Gastrocnemius medialis (tissue), 4 donors: ENCODE measurements at places on chromosomes 3 and 15. TPM values are rescaled to one million over a fixed set of nuclear protein-coding genes. Genes with fewer than 3 reads are reported as not detected.
A peak's percentile ranks its signal among the peaks of the same experiment; 100 is the strongest.

- no peaks in the 10 kb centered on the region for H3K36me3 ChIP-seq
- no peak overlapping the region for H3K27ac ChIP-seq
- H3K4me3 ChIP-seq, result no peak overlapping the region
- DNase-seq, result no peak
- peaks cover 4% of the 10 kb centered on the region for H3K4me1 ChIP-seq
- no peaks in the 10 kb centered on the region for H3K27me3 ChIP-seq
These were observed 55.0 kb downstream of the SMAD6 start for GRCh38 chr15:66757030-66757429.

DNA sequence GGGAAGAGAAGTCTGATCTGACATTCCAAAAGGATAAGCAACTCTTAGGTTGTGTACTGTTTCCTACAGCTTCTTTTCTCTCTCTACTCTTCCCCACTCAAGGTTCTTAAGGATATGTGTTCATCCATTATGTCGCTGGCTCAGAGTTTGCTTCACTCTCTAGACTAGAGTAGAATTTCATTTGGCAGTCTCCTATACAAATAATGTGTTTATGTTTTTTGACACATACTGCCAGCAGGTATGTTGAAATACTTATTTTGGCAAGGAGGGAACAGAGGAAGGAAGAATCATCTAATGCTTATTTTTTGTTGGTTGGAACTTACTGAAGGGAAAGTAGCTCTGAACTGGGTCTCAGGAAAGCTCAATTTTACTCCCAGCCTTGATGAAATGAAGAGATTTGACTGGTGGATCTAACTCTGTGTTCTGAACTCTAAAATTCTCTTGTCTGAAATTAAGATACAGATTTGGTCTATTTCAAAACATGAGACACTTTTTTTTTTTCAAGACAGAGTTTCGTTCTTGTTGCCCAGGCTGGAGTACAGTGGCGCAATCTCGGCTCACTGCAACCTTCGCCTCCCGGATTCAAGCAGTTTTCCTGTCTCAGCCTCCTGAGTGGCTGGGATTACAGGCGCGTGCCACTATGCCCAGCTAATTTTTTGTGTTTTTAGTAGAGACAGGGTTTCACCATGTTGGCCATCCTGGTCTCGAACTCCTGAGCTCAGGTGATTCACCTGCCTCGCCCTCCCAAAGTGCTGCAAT is 7.6 kb upstream of the EMC3 start:
- no peak overlapping the region for H3K4me3 ChIP-seq
- no peaks in the 10 kb centered on the region for H3K36me3 ChIP-seq
- H3K4me1 ChIP-seq, result peaks cover 11% of the 10 kb centered on the region

- no peak overlapping the region for H3K4me3 ChIP-seq
- peaks cover 58% of the 10 kb centered on the region for H3K4me1 ChIP-seq
- no peak for DNase-seq
- H3K36me3 ChIP-seq, result no peaks in the 10 kb centered on the region
These were observed 9.7 kb downstream of the RBMS3 start for GRCh38 chr3:29290596-29290995.

IMPG2 gene
- not detected for total RNA-seq

GRCh38 chr15:77144026-77144425 is 73.1 kb upstream of the TSPAN3 start:
- H3K4me3 ChIP-seq, result no peak overlapping the region
- H3K27ac ChIP-seq, result no peak overlapping the region
- H3K27me3 ChIP-seq, result no peaks in the 10 kb centered on the region

DNA sequence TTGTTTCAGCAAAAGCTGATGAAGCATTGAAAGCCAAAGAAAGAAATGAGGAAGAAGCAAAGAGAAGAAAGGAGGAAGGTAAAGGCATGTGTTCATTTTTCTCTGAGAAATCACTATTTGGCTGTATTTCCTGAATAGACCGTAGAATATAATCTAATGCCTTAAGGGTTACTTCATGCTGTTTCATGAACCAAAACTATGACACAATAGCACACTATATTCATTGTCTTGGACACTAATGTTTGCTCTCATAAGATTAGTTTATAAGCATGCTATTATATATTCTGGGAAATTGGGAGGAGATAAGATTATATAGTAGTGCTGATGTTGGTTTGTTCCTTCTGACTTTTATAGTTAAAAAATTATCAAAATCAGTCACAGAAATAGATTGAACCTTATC is 110.1 kb upstream of the MLF1 start:
- no peak for DNase-seq
- no peaks in the 10 kb centered on the region for H3K27me3 ChIP-seq
- H3K36me3 ChIP-seq, result no peaks in the 10 kb centered on the region

GPR156 gene
- total RNA-seq, result not detected

DNA sequence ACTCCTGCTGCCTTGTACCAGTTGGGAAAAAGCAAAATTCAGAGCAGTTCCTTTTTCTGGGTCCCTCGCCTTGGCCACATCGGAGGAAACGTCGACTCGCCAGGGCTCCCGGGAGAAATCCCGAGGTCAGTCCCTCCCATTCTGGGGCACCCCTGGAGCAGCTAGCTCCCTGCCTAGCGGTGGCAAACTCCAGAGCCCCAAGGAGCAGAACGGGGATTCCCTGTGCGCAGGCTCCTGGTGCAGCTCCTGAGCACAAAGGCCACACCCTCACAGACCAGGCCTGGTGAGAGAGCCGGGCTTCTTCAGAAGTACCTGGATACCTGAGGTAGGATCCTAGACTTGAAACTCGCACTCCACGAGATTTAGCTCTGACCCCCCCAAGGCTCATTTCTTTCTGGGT is 2.6 kb downstream of the LRRC3B start:
- no peak for DNase-seq
- no peak overlapping the region for H3K4me3 ChIP-seq
- no peaks in the 10 kb centered on the region for H3K36me3 ChIP-seq
- peaks cover 5% of the 10 kb centered on the region for H3K4me1 ChIP-seq
- H3K27me3 ChIP-seq, result peaks cover 27% of the 10 kb centered on the region

GRCh38 chr15:65580287-65580686 is 30.6 kb downstream of the INTS14 start:
- H3K27me3 ChIP-seq, result no peaks in the 10 kb centered on the region
- H3K4me3 ChIP-seq, result no peak overlapping the region
- no peaks in the 10 kb centered on the region for H3K4me1 ChIP-seq
- no peak overlapping the region for H3K27ac ChIP-seq
- no peaks in the 10 kb centered on the region for H3K36me3 ChIP-seq
- DNase-seq, result no peak

APEH gene
- total RNA-seq, result 140 TPM

DNA sequence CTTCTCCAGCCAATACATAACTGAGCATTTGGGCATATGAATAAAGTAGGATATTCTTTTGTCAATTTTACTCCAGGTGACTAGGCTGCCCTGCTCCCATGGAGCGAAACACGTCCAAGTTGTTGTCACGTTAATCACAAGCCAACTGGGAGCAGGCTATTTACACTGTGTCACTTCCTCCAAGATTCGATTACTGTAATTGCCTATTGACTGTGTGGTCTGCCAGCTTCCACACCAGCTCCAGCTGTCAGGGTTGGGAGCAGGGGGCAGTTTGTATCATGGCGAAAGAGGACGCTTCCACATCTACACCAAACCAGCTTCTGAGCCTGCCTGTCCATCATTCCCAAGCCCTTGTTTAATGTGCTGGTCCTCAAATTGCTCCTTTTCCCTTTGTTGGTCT is 89.2 kb upstream of the RORA start:
- no peak for DNase-seq
- H3K27ac ChIP-seq, result no peak overlapping the region
- peaks cover 5% of the 10 kb centered on the region for H3K27me3 ChIP-seq
- no peaks in the 10 kb centered on the region for H3K36me3 ChIP-seq
- no peak overlapping the region for H3K4me3 ChIP-seq

DNA sequence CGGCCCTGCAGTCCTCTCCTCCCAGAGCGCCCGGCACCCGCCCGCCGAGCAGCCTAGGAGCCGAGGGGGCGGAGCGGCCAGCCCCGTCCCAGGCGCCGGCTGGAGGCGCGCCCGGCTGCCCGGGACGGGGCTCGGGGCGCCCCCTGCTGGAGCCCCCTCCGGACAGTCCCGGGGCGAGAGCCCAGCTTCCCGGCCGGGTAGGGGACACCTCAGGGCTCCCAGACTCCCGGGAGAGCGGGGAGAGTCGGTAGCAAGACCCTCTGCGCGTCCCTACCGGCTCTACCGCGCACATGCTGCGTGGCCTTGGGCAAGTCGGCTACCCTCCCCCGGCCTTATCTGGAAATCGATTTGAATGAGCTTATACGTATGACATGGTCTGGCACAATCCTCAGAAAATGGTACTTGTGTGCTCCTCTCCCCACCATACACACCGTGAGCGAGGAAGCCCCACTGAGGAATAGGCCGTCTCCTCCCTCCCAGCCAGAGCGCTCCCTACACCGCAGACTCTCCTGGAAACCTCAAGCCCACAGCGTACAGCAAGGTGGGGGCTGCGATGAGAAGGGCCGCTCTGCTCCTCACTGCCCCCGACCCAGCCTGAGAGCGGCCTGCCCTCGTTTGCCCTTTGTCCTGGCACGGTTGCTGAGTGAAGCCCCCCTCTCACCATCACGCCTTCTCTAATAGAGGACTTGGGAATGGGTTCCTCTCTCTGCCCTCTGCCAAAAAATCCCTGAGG is at the start of gene DAPK2:
Gene DAPK2, minus strand, starts transcription at position 65 of the 733 bp plus-strand sequence. CDS start 6,224 bp downstream, outside the sequence.
- no peaks in the 10 kb centered on the region for H3K27me3 ChIP-seq
- H3K27ac ChIP-seq, result peak within 1 kb of the TSS; percentile 93
- H3K4me1 ChIP-seq, result peaks cover 44% of the 10 kb centered on the region
- DNase-seq, result peak; percentile 49
- peak within 1 kb of the TSS; percentile 73 for H3K4me3 ChIP-seq

SCN11A gene
- not detected for total RNA-seq

DNA sequence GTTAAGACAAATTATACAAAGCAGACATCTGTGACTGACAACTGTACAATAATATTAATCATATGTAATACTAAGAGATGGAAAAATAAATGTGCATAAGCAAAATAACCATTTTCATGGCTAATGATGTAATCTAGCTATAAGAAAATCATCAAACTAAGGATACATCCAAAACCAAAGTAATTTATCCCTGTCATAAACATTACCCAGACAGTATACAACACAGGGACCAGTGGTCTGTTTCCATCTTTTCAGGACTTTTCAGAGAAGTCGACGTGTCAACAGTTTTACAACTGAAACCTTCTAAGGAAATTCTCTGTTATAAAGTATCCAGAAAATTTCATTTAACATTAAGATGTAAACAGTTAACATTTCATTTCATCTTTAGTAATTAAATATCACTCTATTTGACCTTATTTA is 11.0 kb downstream of the THBS1 start:
- H3K27ac ChIP-seq, result no peak overlapping the region
- H3K36me3 ChIP-seq, result peaks cover 31% of the 10 kb centered on the region
- H3K27me3 ChIP-seq, result no peaks in the 10 kb centered on the region
- DNase-seq, result no peak
- no peak overlapping the region for H3K4me3 ChIP-seq

GRCh38 chr15:92385096-92385495 is 8.6 kb upstream of the ST8SIA2 start:
- no peak overlapping the region for H3K4me3 ChIP-seq
- no peaks in the 10 kb centered on the region for H3K36me3 ChIP-seq
- H3K27ac ChIP-seq, result no peak overlapping the region
- no peak for DNase-seq
- no peaks in the 10 kb centered on the region for H3K27me3 ChIP-seq

DNA sequence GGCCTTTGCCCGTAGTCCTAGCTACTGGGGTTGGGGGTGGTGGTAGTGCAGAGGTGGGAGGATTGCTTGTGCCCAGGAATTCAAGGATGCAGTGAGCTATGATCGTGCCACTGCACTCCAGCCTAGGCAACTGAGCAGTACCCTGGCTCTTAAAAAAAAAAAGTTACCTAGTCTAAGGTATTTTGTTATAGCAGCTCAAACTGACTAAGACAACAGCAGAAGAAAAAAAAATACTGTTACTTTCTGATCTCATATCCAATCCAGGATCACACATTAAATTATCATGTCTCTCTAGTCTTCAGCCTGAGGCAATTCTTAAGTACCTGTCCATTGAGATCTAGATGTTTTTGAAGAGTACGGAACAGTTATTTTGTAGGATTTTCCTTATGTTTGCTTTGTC is 39.8 kb downstream of the PDE8A start:
- H3K36me3 ChIP-seq, result no peaks in the 10 kb centered on the region
- no peak overlapping the region for H3K27ac ChIP-seq
- peaks cover 13% of the 10 kb centered on the region for H3K4me1 ChIP-seq
- no peak for DNase-seq
- H3K27me3 ChIP-seq, result no peaks in the 10 kb centered on the region

GRCh38 chr3:29335438-29335837 is 54.6 kb downstream of the RBMS3 start:
- peak overlapping the region; percentile 31 for H3K4me3 ChIP-seq
- H3K4me1 ChIP-seq, result peaks cover 69% of the 10 kb centered on the region
- H3K27me3 ChIP-seq, result no peaks in the 10 kb centered on the region

SEMA3G gene
- 14.2 TPM for total RNA-seq

- DNase-seq, result no peak
- peaks cover 50% of the 10 kb centered on the region for H3K4me1 ChIP-seq
- no peaks in the 10 kb centered on the region for H3K27me3 ChIP-seq
- H3K27ac ChIP-seq, result peak overlapping the region; percentile 89
- H3K4me3 ChIP-seq, result no peak overlapping the region
- no peaks in the 10 kb centered on the region for H3K36me3 ChIP-seq
These were observed 78.9 kb downstream of the CPN2 start for GRCh38 chr3:194272221-194272620.

DNA sequence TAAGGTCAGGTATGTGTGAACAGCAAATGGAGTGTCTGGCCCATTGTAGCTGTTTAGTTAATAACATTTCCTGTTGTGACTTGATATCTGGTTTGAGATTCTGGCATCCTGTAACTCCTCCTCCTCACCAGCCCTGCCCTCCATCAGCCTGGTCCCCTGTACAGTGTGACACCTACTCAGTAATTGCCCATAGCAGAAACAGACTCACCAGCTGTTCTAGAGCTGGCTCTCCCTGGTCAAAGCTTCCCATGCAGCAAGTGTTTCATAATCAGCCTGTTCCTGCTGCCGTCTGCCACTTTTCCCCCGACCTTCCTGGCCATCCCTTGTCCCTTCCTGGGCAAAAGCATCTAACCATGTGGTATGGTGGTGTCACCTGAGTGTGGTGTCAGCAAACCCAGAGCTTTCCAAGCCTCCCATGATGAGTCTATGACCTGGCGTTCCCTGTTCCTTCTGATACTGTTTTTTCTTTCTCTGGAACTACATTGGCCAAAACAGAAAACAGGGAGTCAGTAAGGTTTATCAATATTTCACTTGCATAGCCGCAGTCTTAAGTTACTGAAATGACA is 55.4 kb downstream of the B3GALNT1 start:
- H3K27ac ChIP-seq, result no peak overlapping the region
- no peaks in the 10 kb centered on the region for H3K4me1 ChIP-seq
- H3K27me3 ChIP-seq, result no peaks in the 10 kb centered on the region
- H3K4me3 ChIP-seq, result no peak overlapping the region
- DNase-seq, result peak; percentile 24
- H3K36me3 ChIP-seq, result no peaks in the 10 kb centered on the region

MRAS gene
- 45.8 TPM for total RNA-seq

CLSTN2 gene
- 3.6 TPM for total RNA-seq

GP9 gene
- not detected for total RNA-seq
